ENCODE measurements at places on chromosomes 5 and 9.

GRCh38 chr5:125415126-125415525, 668.7 kb upstream of the ZNF608 start:
- ATAC-seq = no peak

- peak; percentile 12 for ATAC-seq
Observed at GRCh38 chr5:122774519-122774860, 390 bp upstream of the SNX2 start.

- no peak for ATAC-seq
Observed at GRCh38 chr9:36816371-36816770, 217.7 kb downstream of the PAX5 start.

DNA sequence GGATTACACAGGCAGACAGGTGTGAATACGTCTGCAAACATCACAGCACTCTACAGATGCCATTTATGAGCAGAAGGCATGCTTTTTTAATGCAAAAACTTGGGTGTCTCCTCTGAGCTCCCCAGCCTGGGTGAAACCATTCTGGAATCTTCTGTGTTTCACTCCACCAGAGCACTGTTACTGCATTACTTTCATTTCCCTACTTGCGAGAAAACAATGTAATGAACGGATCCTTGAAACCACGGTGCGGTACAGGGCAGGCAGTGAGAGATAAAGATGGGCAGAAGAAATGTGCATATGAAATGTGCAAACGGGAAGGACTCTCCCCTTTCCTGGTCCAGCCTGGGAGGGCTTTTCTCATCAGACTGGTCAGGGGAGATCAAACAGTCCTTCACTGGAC, 584.3 kb upstream of the KLF4 start:
- no peak for ATAC-seq

- no peak for ATAC-seq
Observed at GRCh38 chr9:107739601-107740082, 250.1 kb upstream of the KLF4 start.

GRCh38 chr5:177431317-177432142, 5.1 kb downstream of the GRK6 start:
- peak; percentile 42 for ATAC-seq

DNA sequence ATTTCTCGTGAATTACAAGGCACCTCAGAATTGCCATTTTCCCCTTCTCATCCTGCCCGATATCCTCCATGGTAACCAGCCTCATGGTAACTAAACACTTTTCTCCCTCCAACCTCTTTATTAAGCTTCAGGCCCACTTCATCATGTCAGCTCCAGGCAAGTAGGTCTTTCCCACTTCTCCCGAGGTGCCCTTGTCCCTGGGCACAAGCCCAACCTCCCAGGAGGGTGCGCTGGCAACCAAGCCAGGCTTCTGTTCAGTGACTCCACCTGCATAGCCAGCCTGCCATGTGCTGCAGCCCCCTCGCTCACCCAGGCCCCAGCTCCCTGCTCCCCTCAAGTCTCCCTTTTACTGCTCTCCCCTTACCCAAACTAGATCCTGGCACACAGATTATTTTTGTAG, 47.4 kb upstream of the AFAP1L1 start:
- no peak for ATAC-seq

DNA sequence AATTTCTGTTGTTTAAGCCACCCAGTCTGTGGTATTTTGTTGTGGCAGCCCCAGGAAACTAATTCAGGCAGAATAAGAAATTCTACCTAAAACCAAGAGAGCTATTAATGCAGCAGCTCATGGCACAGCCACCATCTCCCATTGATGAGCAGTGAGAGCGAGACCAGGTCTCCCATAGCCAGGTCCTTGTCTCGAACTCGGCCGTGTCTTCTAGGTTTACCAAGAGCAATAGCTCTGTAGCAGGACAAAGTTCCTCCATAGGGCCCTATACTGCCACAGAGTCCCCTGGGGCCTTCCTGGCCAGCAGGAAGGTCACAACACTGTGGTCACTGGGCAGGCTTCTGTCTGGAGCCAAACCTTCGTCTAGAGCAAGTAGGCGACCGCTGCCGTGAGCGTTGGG, 34.5 kb upstream of the TJP2 start:
- ATAC-seq = no peak

DNA sequence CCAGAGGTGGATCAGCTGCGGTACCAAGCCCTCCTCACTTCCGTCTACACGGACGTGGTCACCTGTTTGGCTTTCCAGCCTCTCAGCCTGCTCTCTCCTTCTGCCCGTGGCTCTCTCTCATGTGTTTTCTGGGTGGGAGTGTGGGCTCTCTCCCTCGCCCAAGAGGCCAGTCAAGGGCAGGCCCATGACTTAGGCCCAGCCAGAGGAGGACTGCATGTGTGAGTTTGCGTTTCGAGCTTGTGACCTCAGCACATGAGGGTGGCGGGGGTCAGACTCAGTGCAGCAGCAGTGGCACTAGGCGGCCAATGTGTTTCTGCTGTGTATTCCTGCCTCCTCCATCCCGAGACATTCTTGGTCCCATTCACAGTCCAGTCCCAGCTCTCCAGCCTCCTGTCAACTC, 82.5 kb upstream of the SMIM23 start:
- ATAC-seq = no peak

- ATAC-seq = peak; percentile 44
Observed at GRCh38 chr5:138603249-138603920, 28.2 kb upstream of the HSPA9 start.

GRCh38 chr9:113151696-113152630, 1.2 kb downstream of the SLC31A2 start:
- no peak for ATAC-seq

GRCh38 chr5:80714570-80715298, 60.0 kb upstream of the DHFR start:
- ATAC-seq = no peak

DNA sequence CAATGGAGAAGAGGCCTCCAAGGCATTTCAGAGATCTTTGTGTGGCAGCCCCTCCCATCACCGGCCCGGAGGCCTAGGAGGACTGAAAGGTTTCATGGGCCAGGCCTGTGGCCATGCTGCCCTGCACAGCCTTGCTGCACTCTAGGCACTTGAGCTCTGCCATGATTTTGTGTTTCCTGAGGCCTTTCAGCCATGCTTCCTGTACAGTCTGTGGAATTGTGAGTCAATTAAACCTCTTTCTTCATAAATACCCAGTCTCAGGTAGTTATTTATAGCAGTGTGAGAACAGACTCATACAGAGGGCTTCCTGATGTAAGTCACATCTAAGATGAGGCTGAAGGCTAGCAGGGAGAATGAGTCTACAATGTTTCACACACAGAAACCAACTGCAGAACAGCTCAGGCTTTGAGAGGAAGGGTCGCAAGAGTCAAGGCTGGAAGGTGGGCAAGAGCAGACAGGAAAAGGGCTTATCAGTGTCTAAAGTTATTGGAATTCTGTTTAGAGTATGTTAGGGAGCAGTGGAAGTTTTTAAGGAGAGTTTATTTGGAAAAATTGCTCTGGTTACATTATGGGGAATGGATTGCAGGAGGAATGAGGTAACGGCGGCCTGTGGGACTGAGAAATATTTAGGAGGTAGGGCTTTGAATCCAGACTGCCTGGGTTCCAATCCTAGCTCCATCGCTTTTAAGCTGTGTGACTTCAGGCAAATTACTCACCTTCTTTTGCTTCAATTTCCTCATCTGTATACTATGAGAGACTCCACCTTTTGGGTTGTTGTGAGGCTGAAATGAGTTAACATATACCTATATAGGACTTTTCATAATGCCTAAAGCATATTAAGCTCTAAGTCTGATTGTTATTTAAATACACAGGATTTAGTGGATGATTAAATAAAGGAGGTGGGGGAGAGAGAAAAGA, 291.2 kb downstream of the CWC27 start:
- ATAC-seq = peak; percentile 36

GRCh38 chr9:3586066-3586465, 60.3 kb upstream of the RFX3 start:
- no peak for ATAC-seq

DNA sequence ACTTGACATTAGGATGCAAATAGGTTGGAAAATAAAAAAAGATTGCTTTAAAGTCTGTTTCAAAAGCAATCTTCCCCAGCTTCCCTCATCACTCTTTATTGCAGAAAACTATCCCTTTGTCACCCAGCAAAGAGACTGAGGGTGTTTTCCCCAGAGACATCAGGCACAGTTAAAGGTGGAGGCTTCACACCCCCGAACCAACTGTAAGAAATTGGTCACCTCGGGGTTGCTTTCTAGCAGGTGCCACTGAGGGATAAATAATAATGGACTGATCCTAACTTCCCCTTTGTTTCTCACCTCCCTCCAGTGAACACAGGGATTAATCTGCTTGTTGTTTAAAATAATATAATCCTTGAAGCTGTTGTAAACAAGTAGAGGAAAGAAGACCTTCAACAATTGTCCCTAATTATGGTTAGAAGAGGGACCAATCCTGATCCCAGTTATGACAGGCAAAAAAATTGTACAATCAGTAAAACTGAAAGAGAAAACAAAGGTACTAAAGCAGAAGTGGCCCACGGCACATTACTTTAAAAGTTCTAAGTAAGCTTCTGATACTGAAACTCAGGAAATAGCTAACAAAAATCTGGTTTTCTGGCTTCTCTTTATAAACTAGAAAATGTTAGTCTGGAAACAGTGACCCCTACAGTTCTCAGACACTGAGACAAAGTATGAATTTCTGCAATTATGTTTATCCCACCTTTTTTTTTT, 6.6 kb upstream of the PCSK1 start:
- peak; percentile 33 for ATAC-seq

GRCh38 chr5:28066856-28067255, 1028.5 kb upstream of the CDH9 start:
- ATAC-seq = no peak

DNA sequence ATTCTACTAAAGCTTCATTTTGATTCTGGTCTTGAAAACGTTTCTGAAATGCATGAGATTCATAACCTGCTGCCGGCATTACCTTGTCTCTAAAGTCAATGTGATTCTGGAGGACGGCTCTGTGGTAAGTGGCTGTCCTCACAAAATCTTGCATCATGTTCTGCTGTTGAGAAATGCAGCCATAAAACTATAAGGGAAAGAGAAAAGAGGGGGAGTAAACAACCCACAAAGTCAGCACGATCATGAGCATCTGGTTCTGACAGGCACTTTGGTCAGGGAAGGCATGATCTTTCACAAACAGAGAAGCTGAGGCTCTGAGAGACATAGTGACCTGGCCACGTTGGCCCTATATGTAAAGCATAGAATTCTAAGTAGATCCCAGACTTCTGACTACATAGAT, 168.9 kb upstream of the PUM3 start:
- no peak for ATAC-seq

- ATAC-seq = peak; percentile 49
Observed at GRCh38 chr9:136512651-136513071, 29.8 kb upstream of the SEC16A start.

DNA sequence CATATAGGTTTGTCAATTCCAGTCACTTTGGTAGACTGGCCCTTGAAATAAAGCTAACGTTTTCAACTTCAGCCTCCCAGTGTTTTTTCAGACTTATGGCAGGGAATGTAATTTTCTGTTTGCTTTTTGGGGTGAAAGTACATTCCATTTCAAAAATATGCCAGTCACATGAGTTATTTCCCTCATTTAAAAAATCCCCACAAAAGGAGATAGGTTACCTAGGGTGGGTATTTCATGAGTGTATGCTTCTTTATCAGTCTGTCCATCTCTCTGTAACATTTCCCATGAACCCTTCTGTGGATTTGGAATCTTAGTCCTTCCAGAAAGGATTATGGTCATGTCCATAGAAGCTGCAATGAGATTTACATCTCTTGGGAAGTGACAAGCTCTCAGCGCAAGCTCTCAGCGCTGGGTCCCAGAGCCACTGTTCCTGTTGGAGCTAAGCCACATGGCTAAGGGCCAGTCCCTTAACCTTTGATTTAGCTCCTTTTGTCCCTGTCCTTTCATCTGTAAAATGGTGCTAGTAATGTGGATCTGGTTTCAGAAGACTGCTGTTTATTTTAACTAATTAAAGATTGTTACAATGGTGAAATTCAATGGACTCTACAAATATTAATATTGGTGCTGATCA, 294.9 kb downstream of the NR3C1 start:
- no peak for ATAC-seq

DNA sequence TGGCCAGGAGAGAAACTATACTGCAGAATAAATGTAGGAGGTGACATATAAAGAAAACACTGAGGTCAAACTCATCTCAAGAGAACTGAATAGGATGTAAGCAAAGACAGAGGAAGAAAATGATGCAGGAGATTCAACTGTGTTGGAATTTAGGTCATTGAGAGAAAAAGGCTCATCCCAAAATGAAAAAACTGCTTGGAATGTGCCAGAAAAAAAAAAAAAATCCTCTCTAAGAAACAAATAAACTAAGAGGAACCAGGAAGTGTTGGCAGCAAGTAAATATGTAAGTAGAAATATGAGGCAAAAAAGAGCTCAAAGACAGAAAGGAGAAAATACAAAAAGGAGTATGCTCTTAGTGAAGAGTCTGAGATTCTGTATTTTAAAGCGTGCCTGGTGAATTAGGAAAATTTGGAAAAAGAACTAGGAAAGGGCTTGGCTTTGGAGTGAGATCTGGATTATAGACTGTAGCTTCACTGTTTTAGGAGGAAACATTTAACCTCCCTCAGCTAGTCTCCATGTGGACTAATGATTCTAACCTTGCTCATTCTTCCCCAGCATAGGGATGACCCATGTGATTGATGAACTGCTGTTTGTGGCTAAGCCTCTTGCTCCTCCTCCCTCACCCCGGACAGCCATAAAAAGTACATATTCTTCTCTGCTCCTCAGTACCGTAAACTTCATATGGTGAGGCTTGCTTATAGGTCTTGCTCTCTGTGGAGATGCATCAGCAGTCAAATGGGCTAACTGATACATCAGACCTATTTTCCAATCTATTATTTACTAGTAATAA, 185.6 kb upstream of the POU5F2 start:
- no peak for ATAC-seq

DNA sequence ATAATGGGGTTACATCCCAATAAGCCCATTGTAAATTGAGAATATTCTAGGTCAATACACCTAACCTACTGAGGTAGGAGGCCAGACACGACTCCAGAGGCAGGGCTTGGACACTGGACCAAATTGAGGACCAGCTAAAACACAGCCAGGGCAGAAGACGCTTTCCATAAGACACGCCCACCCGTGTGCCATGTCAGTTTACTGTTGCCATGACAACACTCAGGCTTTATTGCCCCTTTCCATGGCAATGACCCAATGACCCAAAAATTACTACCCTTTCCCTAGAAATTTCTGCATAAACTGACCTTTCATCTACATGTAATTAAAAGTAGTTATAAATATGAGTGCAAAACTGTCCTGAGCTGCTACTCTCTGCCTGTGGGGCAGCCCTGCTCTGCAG, 31.5 kb downstream of the SLC22A4 start:
- ATAC-seq = no peak

DNA sequence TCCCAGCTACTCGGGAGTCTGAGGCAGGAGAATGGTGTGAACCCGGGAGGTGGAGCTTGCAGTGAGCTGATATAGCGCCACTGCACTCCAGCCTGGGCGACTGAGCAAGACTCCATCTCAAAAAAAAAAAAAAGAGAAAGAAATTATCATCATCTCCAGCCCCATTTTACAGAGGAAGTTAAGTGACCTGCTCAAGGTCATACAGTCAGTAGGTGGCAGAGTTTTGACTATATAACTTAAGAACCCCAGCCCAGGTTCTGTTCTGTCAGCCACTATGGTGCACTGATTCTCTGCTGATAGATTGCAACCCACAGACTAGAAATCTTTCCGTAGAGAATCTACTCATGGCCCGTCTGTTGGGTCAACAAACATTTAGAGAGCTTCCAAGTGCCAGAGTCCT, 25.7 kb upstream of the DENND1A start:
- no peak for ATAC-seq

GRCh38 chr9:116686693-116687073, 422 bp upstream of the TRIM32 start:
- no peak for ATAC-seq
